ENCODE measurements at places on chromosomes 2 and 18.

- no peak for DNase-seq
Observed at GRCh38 chr2:60492548-60492947, 60.9 kb downstream of the BCL11A start.

DNA sequence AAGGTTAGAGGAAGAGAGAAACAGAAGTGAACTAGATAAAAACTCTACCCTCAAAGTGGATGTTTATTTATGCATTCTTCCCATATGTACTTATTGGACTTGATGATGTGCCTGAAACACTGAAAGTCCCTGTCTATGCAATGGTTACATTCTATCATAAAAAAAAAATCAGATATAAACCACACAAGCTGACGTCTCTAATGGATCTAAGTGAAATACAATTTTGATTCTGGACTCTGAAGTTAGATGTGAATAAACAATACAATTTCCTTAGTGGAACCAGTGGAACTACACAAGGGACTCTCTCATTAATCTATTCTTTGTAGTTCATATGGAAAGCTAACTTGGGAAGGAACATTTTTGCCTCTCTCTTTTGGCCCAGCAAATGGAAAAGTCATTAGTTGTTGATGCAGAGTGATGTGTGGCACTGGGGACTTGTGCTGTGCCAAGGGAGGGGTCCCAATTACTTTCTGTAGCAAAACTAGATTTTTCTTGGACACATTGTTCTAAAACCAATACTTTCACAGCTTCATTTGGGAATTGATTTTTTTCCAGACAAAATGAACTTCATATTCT is 376.8 kb downstream of the TRIB2 start:
- no peak for DNase-seq

DNA sequence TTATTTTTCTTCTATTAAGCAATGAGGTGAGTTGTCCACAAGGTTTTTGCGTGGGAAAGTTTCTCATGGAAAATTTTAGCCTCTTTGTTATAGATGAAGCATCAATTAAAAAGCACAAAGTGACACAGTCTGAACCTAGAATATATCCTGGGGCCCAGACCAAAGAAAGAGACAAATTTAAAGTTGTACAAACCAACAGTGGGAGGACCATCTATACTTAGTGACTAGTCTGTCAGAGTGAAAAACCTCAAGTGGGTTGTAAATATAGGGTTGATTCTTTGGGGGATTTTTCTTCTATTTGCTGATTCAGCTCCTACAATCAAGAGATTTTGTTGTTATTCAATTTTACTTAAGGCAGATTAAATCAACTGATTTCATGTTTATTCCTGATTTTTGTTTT is 256.2 kb downstream of the SATB2 start:
- DNase-seq = no peak

DNA sequence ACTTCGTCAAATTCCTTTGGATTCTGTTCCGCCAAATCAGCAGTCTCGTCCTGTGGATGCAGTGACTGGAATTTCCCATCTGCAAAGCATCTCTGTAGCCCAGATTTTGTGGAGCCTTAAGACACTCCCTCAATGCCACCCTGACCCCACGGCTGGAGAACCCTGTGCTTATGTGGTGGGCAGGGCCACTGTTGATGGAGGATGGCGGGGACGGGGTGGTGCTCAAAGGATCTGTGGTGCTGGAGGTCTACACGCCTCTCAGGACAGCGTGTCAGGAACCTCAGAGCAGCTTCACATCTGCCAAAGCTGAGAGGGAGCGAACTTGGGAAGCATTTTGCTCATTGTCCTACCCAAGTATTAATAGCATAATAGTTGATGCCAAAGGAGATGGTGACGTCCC is 200.1 kb downstream of the MGAT5 start:
- DNase-seq = no peak

DNA sequence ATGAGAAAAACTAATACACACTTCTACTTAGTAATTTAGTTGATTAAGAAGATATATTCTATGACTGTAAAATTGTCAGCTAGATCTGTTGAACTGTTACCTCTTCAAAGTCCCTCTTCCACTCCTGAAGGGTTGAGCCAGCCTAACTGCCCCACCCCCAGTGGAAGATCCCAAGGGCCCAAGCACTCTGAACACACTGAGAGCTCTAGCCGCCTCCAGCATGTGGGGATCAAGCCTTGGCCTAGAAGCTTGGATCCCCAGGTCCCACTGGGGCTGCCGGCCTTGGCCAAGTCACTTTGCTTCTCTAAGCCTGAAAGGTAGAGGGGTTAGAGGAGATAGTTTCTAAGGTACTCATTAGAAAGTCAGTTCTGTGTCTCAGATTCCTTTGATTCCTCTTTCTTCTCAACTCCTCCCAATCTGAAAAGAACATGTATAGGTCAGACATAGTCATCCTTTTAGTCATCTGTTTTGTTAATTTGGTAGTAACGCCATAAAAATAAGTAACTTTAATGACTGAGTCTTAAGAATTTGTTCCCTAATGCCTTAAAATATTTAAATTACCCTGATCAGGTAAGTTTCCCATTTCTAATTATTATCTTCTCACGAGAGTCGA is 5.6 kb downstream of the CPSF3 start:
- no peak for DNase-seq

DNA sequence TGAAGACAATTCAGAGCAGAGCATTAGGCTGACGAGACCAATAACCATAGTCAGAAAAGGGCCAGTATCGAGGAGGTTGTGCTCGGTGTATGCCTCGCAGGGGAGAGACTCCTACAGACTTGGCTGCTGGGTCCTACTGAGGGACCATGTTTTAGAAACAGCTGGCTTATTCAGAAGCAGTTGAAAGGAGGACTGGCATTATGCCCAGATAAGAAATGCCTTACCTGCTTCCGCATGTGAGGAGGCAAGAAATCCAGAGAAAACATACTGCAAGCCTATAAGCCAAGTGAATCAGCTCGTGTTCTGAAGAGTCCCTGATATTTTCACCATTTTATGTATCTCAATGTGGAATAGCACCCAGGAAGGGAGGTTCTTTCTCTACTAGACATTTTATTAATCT is 434.7 kb downstream of the GRB14 start:
- DNase-seq = no peak

GRCh38 chr18:74516271-74517235 is 17.7 kb upstream of the CNDP1 start:
- no peak for DNase-seq

DNA sequence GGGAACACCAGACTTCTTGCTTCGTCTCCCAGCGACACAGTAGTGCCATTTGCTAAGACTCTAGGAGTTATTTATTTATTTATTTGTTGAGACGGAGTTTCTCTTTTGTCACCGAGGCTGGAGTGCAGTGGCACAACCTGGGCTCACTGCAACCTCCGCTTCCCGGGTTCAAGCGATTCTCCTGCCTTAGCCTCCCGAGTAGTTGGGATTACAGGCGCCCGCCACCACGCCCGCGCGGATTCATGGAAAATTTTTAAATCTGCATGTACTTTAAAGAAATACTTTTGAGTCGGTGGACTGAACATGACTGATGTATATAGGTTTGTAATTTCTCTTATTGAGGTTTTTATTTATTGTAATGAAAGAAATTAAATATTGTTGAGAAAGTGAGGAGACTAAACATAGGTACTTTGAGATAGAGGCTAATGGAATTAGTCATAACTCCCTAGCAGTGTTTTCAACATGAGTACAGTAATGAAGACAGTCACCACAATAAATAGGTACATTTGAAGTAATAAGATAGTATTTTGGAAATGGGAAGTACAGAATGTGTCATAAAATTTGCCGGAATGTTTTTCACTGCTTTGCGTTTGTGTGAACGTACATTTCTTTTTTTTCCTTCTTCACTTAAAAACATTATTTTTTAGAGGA is 983 bp downstream of the MTX2 start:
- DNase-seq = no peak

- no peak for DNase-seq
Observed at GRCh38 chr18:34795070-34795732, 85.1 kb downstream of the DTNA start.

DNA sequence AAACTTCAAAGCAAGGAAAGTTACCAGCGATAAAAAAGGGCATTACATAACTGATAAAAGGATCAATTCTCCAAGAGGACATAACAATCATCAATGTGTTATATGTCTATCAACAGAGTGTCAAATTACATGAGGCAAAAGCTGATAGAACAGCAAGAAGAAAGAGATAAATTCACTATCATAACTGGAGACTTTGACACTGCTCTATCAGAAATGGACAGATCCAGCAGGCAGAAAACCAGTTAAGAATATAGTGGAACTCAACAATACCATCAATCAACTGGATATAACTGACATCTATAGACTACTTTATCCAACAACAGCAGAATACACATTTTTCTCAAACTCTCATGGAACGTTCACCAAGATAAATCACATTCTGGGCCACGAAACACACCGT is 65.0 kb downstream of the ROCK2 start:
- DNase-seq = no peak

GRCh38 chr2:192208848-192209247 is 14.1 kb upstream of the TMEFF2 start:
- DNase-seq = no peak

GRCh38 chr2:138207074-138207930 is 243.0 kb downstream of the HNMT start:
- no peak for DNase-seq

DNA sequence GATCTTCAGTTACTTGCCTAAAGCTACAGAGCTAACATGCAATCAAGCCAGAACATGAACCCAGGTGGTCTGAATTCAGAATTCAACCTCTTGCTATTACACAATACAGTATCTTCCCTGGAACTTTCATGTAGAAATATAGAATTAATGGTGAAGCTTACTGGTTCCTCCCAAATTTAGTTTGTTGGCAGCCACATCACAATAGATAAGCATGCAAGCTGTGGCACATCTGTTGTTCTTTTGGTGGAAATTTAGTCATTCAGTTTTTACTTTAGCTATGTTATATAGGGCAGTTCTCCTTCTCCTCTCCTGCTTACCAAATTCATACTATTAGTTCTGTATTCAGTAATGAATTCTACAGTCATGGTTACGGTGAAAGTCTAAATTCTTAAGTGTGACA is 101.0 kb upstream of the RNF152 start:
- no peak for DNase-seq

- no peak for DNase-seq
Observed at GRCh38 chr2:221629468-221629867, 57.4 kb upstream of the EPHA4 start.

Measured in CD4-positive, alpha-beta T cell treated with Interleukin-4 for 1 hour (primary cell).